ENCODE measurements at places on chromosomes 1 and 21.

GRCh38 chr1:202264300-202264699, 70.7 kb downstream of the LGR6 start:
- DNase-seq = no peak

DNA sequence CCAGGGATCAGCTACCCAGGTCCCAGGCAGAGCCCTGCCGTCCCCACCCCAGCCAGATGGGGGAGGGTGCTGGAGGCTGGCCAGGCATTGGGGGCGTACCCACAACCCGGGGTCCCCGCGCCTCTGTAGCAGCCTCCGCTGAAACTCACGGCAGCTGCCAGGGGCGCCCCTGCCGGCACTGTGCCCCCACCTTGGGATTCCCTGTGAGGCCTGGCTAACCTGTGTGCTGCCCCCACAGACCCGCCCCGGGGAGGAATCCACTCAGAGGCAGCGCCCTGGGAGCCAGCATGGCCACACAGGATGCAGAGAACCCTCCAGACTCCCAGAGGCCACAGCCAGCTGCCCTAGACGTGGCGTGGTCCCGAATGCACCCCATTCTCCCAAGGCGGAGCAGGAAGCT, 3.8 kb downstream of the DVL1 start:
- DNase-seq = no peak

GRCh38 chr1:204507317-204508105, 8.7 kb upstream of the MDM4 start:
- peak; percentile 33 for DNase-seq

GRCh38 chr1:91784191-91784590, 101.8 kb downstream of the TGFBR3 start:
- no peak for DNase-seq

- DNase-seq = no peak
These were observed 144.6 kb downstream of the PLPP3 start for GRCh38 chr1:56434740-56435139.

All from SW 1271 (cell line).